ENCODE measurements at places on chromosomes 5 and 9. TPM values are rescaled to one million over a fixed set of nuclear protein-coding genes. Genes with fewer than 3 reads are reported as not detected.
A peak's percentile ranks its signal among the peaks of the same experiment; 100 is the strongest.

DNA sequence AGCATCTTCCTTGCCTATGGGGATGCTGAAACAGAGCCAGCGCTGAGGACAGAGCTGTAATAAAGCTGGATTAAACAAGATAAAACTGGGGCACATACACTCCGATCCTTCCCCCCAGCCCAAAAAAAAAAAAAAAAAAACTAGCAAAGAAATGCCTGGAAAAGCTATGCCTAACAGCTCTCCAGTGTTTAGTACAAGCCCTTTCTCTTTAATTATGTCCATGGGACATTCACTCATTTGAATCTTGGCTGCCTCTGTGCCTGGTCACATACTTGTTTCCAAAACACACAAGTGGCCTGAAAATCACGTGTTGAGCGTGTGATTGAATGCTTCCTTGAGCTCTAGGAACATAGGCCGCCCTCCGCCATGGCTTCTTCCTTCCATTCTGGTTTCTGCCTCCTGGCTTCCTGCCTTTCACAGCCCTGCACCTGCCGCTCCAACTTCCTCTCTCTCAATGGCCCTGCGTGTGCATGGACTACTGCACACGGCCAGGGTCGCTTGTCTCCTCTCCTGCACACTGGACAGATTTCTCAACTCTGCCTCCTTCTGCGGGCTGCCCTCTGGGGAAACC, 111.0 kb upstream of the RETREG1 start:
- H3K27me3 ChIP-seq = no peaks in the 10 kb centered on the region
- peaks cover 12% of the 10 kb centered on the region for H3K36me3 ChIP-seq
- H3K4me1 ChIP-seq = peaks cover 9% of the 10 kb centered on the region
- H3K27ac ChIP-seq = peak overlapping the region; percentile 78
- DNase-seq = peak; percentile 95
- no peak overlapping the region for H3K4me3 ChIP-seq

DNA sequence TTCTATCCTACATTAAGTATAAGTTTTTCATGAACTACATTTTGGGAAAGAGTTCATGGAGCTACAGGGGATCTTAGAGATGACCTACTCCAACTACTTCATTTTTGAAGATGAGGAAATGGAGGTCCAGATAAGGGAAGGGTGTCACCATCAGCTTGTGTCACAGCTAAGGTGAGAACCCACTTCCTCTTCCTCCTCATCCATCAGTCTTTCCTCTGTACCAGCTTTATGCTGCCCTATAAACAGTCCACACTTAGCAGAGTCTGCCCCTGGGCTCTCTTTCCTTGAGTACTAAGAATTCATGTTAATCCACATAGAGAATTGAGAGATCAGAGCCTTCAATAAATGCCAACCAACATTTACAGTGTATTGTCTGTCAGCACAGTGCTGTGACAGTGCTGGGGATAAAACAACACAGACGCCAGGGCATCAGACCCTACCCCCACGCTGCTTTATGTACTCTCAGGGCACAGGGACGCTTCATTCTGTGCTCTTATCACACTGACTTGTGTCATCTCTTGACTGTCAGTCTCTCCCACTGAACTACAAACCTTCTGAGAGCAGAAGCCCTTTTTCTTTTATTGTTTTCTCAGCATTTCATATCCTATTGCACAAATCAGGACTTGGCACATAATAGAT, 22.1 kb downstream of the ADRB2 start:
- H3K4me3 ChIP-seq = no peak overlapping the region
- DNase-seq = no peak
- H3K4me1 ChIP-seq = no peaks in the 10 kb centered on the region
- H3K27me3 ChIP-seq = peaks cover 3% of the 10 kb centered on the region

NSD1 gene
- 63.6 TPM for total RNA-seq

CDH9 gene
- total RNA-seq = 0.18 TPM

DNA sequence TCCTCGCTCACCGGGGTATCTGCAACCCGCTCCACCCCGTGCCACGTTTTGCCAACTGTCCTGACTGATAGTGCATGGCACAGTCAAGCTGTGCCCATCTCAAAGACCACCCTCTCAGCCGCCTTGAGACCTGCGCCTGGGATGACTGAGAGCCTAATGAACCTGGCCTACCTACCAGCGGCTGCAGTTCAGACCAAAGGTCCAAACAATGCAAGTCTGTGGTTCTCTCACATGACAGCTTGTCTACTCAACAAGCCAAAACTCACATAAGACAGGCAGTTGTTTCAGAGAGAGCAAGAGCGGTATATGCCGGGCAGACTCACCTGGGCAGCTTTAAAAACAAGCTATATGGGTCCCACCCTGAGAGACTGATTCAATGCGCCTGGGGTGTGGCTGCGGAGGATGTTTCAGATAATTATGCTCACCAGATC, 70.5 kb downstream of the EPB41L4B start:
- peaks cover 5% of the 10 kb centered on the region for H3K4me1 ChIP-seq
- H3K27me3 ChIP-seq = no peaks in the 10 kb centered on the region
- no peaks in the 10 kb centered on the region for H3K36me3 ChIP-seq
- no peak for DNase-seq
- no peak overlapping the region for H3K27ac ChIP-seq
